DMS79 treated with DMSO at 0.1 percent for 48 hours (cell line): ENCODE measurements at places on chromosomes 7 and 10.

- DNase-seq, result no peak
Observed at GRCh38 chr10:6135039-6135438, 46.2 kb downstream of the RBM17 start.

- peak; percentile 77 for DNase-seq
Observed at GRCh38 chr7:117323305-117323850, 520 bp upstream of the WNT2 start.

DNA sequence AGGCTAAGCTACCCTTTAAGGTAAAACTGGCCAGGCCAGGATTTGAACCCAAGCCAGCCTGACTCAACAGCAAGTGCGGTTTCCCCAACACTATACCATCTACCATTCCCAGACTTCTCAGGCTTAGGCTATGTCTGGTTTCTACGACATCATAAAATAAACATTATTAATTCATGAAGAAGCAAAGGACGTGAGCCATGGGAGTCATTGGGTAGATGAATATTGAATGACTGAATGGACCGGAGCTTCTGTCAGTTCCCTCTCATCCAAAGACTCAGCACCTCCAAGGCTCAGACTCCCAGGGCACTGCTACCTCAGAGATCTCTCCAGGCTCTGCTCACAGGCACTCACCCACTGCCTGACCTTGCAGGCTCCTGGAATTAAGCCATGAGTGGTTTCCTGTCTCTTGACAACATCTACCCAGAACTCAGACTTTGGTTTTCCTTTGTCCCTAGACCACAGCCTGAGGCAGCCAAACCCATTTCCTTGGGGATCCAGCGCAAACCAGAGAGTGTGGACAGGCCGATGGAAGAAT lies 64.6 kb upstream of the STEAP1B start:
- no peak for DNase-seq

GRCh38 chr10:6396652-6397051 lies 183.4 kb downstream of the PRKCQ start:
- no peak for DNase-seq

GRCh38 chr10:49644035-49644646 lies 30.3 kb downstream of the CHAT start:
- no peak for DNase-seq

- DNase-seq, result no peak
Observed at GRCh38 chr10:111303887-111304286, 227.1 kb downstream of the ADRA2A start.

DNA sequence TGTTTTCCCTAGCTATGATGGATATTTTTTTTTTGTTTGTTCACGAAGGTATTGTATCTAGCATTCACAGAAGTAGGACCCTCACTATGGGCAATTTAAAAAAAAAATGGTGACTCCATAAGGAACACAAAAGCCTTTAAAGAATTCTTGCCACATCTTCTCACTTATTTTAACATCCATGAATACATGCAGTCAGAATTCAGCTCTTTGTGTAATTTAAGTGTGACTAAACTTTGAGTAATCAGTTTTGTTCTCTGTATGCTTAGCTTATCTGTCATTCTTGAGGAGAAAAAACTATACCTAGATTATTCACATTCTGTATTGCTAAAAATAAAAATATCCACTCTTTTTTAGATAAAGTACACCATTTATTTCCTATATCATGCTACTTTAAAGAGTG lies 313.2 kb upstream of the KCND2 start:
- no peak for DNase-seq

GRCh38 chr7:82897500-82897899 lies 265.2 kb downstream of the PCLO start:
- DNase-seq, result no peak

DNA sequence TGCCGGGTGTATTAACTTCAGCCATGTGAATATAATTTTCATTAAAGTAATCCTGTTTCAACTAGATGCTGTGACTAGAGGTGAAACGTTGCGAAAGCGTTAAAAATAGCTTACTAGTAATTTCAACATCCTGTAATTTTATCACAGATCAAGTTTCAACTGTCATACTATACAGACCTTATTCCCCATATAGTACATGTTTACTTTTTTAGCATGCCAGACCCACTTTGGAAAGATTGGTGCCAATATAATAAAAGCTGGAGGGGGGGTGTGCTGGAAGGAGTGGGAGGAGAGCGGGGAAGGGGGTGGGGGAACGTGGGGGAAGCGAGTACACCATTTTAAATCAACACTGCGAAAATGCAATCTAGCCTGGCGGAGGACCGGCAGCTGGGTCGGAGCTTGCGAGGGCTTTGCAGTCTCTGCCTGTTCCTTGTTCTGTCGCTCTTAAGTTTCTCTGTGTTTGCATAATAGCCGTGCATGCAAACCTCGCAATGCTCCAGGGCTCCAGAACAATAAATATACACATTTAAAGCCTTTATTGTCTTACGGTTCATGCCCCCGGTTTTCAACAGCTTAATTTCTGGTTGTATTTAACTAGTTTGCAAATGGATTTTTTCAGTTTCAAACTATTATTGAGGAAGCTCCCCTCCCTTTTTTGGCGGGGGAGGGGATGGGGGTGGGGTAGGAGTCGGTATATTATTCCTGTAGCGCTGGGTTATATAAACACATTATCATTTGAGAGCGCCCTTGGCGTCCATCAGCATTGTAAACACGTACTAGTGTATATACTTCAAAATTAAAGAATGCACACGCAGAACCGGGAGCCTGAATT lies 1.3 kb upstream of the ARID5B start:
- peak; percentile 1 for DNase-seq

DNA sequence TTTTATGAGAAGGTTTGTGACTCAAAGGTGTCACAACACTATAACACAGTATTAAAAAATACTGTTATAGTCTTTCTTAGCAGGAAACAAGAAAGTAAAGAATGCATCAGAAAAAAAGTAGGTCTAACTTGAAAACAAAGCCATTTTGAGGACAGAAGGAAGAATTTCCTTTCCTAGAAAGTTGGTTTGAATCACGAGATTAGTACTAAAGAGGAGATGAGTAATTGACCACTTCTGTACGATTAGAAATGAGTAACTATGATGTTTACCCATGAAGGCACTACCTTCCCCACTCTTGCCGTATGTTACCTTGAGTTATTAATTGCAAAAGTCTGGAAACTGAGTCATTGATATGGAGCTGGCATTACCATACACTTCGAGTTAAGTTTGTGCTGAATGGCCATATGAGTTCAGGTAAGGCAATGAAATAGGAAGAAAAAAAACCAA lies 65.2 kb downstream of the FAM185A start:
- no peak for DNase-seq
